T-helper 17 cell (primary cell): ENCODE measurements at places on chromosomes 7 and 10. TPM values are rescaled to one million over a fixed set of nuclear protein-coding genes. Genes with fewer than 3 reads are reported as not detected.

The CCDC172 gene
- total RNA-seq, result not detected

The PPP1R17 gene
- not detected for total RNA-seq

The CNNM1 gene
- total RNA-seq, result 0.16 TPM

The DEPP1 gene
- total RNA-seq, result 1.4 TPM

The UCN3 gene
- total RNA-seq, result not detected

The KIF11 gene
- 1.3 TPM for total RNA-seq

The RBP3 gene
- not detected for total RNA-seq

The FAM25C gene
- not detected for total RNA-seq

The OPN4 gene
- total RNA-seq, result not detected

The PBLD gene
- 1.9 TPM for total RNA-seq

The SLC16A9 gene
- total RNA-seq, result 0.18 TPM

The LIPK gene
- not detected for total RNA-seq

The RSPH10B gene
- not detected for total RNA-seq

The PSD gene
- total RNA-seq, result 2.9 TPM

The BHLHA15 gene
- total RNA-seq, result not detected

The CEP55 gene
- total RNA-seq, result 0.63 TPM

The CDHR3 gene
- total RNA-seq, result 5.8 TPM

The VTI1A gene
- total RNA-seq, result 58.8 TPM

The CALML5 gene
- total RNA-seq, result not detected

The TDRD1 gene
- not detected for total RNA-seq

The GRID1 gene
- not detected for total RNA-seq

The CRYGN gene
- total RNA-seq, result not detected

The MBL2 gene
- total RNA-seq, result not detected
